ENCODE measurements at places on chromosomes 3 and 15.

DNA sequence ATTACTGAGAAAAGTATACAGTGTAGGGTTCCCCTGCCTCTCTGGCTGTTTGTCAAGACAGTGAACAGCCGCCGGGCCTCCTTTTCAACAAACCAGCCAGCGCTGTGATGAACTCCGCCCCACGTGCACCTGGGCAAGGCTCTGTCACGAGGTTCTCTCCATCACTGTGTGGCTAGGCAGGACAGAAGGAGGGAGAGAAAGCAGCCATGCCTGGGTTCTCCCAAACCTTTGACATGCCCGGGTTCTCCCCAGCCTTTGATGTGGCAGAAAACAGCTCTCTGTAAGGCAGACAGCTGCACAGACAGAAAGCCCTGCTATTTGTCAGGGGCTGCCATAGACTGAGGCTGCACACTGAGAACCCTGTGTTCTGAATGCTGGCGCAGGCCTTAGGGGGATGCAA is 101.4 kb upstream of the TRPM1 start:
- DNase-seq = no peak

- DNase-seq = no peak
Observed at GRCh38 chr3:132001036-132001435, 33.8 kb downstream of the CPNE4 start.

GRCh38 chr15:84890670-84891162 is 6.3 kb downstream of the SLC28A1 start:
- DNase-seq = no peak

GRCh38 chr15:92385096-92385495 is 8.6 kb upstream of the ST8SIA2 start:
- DNase-seq = peak; percentile 8

DNA sequence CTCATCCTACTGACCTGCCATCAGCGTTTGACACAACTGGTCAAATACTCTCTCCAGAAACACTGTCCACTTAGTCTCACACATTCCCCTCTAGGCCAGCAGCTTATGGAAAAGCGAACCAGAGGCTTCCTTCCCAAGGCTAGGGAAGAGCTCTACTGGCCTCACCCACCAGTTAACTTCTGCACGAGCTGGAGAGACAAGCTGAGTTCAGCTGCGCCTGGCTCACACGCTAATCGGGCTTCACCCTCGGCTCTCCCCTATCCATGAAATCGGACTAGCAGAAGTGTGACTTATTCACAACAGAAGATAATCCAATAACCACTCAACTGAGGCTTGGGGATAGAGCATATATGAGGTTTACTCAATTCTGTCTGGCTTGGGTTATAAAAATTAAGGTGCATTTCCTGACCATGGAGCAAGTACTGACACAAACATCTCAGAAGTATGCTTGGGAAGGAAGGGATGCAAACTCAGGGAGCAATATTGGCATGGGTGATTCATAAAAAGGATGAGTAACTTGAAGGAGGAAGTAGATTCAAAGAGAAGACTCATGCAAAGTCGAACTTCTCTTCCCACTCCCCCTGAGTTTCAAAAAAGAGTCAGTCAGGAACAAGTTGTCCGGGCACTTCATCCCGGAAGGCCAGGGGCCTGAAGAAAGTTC is 73.1 kb downstream of the XXYLT1 start:
- DNase-seq = peak; percentile 48

DNA sequence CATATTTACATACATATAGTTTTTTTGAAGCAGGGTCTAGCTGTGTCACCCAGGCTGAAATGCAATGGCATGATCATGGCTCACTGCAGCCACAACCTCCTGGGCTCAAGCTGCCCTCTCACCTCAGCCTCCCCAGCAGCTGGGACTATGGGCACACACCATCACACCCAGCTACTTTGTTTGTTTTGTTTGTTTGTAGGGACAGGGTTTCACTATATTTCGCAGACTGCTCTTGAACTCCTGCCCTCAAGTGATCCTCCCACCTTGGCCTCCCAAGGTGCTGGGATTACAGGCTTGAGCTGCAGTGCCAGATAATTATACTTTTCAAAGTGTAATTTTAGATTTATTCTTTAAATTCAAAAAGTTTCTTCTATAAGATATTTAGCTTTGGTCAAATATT is 10.2 kb downstream of the GTF2A2 start:
- DNase-seq = no peak

- DNase-seq = no peak
Observed at GRCh38 chr3:11624704-11625375, 18.9 kb downstream of the VGLL4 start.

DNA sequence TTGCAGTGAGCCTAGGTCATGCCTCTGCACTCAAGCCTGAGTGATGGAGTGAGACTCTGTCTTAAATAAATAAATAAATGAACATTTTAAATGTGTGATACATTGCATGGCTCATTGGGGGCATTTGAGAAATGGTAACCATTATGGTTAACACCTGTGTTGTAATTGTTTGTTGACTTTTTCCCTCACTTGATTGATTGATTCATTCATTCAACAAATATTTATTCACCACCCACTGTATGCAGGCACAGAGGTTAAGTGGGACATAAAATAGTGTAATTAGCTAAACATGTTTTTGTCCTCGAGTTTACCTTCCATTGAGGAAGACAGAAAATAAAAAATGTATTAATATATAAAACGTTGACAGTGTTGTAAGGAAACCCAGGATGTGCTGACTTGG is 127.1 kb upstream of the ANKRD28 start:
- no peak for DNase-seq

DNA sequence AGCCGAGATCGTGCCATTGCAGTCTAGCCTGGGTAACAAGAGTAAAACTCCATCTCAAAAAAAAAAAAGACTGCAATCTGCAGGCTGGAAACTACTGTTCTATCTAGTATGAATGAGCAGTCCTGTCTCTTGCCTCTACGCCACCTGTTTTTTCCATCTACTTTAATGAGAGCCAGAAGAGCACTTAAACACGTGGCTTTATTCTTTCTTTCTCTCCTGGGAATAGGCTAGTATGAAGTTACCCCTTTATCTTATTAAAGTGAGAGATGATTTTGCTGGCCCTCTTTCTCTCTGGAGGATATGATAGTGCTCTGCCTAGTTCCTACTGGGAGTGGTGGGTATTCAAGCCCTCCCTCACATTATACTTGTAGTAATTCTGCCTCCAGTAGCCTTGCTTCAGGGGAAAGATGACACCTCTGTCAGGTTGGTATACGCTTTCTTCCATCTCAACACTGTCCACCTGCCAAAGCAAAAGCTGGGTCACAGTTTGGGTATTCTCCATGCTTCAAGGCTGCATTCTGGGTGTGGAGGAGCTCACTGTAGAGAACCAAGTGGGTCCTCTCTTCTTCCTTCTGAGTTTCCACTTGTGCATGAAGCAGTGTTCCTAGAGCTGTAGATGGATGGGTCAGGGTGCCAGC is 17.8 kb downstream of the MAPKBP1 start:
- DNase-seq = no peak

DNA sequence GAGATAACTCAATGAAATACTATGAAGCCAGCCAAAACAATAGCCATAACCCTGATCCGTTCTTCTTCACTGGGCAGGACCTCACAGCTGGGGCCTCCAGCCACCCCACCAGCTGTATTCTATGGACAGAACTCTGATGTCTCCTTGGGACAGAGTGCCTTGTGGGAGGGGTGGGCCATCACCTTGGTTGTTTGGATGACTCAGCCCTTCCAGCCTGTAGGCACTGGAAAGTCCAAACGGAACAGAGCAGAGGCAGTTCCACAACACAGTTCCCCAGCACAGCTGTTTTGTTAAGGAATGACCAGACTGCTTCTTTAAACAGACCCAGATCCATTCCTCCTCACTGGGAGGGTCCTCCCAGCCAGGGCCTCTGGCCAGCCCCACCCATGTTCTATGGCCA is 31.9 kb upstream of the ZBED2 start:
- DNase-seq = no peak

- no peak for DNase-seq
Observed at GRCh38 chr3:52083556-52084087, 27.3 kb upstream of the DUSP7 start.

GRCh38 chr15:56428821-56429458 is 36.0 kb downstream of the MNS1 start:
- DNase-seq = peak; percentile 33

GRCh38 chr3:5227812-5228211 is 40.3 kb downstream of the EDEM1 start:
- DNase-seq = peak; percentile 23

- DNase-seq = peak; percentile 30
Observed at GRCh38 chr3:168213920-168214319, 118.2 kb upstream of the GOLIM4 start.

DNA sequence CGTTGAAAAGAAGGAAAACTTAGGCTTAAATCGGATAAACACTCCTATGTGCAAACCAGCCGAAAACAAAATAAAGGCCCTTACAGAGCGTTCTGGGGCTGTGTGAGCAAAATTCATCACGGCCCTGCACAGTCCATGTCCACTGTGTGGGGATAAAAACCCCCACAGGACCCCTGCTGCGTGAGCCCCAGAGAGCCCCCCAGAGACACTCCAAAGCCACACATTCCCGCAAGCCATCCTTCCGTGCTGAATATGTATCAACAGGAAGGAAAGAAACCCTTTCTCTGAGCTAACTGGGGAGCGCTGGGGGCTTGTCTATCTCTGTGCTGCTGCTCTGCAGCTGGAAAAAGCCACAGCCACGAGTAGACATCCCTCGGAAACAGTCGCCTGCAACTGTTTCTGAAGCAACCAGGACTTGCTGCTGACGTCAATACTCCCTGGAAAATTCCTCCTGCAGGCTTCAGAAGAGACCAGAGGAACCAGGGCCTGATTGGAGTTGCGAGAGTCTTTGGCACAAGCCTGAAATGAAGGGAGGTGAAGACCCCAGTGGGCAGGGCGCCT is 72.7 kb downstream of the NUP210 start:
- DNase-seq = peak; percentile 47

GRCh38 chr3:191566469-191566868 is 105.5 kb downstream of the PYDC2 start:
- no peak for DNase-seq

DNA sequence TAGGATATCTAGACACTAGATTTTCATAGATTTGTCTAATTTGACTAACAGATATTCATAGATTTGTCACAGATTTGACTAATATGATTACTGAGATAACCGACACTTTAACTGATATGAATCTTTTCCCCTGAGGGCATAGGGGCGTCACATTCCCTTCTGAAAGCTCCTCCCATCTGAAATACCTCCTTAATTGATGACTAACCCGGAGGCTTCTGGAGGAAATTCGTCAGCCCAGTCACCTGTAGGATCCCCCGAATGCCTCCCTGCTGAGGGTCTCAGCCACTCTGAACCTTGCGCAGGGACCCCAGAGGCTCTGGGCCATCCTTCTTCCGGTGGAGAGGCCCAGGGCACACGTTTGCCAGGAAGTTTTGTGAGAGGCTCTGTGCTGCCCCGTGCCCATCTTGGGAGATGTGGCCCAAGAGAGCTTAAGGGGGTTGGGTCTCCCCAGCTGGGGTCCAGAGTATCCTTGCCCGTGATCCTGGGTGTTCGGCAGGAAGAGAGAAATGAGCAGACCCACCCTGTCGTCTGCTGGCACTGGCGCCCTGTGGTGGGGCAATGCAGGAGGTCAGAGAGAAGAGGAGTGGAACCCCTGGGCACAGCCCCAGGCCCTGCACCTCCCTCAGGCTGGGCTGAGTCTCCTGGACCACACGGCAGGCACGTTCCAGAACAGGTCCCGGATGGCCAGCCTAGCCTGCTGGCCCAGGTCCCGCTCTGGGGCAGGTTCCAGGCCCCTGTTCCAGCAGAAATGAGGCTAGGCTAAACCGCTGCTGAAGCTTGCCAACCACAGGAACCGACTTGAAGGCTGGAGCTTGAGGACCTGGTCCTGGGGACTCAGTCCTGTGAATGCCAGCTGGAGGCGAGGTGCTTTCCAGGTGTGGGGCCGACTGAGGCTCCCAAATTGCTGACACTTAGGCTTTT is 1.7 kb downstream of the PLA2G4D start:
- no peak for DNase-seq

- peak; percentile 74 for DNase-seq
Observed at GRCh38 chr15:75693501-75694240, 19.0 kb downstream of the CSPG4 start.

DNA sequence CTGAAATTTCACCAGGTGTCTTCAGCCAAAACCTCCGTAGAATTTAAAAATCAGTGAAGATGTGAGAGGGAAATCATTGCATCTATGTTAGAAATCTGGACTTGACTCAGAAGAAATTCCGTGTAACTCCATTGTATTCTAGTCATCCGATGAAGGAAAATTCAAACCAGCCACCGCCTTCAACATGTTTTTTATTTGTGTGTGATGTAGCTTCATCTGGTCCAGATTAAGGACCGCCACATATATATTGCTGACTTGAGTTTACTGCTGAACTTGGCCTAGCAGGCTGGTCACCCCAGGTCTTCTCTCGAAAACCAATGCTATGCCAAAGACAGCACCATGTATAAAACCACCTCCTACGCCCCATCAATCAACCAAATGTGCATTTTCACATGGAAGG is 120.9 kb downstream of the FOXP1 start:
- DNase-seq = no peak

Measured in fibroblast of villous mesenchyme (primary cell).